HFFc6 (cell line): ENCODE measurements at places on chromosomes 2 and 18. TPM values are rescaled to one million over a fixed set of nuclear protein-coding genes. Genes with fewer than 3 reads are reported as not detected.
A peak's percentile ranks its signal among the peaks of the same experiment; 100 is the strongest.

DNA sequence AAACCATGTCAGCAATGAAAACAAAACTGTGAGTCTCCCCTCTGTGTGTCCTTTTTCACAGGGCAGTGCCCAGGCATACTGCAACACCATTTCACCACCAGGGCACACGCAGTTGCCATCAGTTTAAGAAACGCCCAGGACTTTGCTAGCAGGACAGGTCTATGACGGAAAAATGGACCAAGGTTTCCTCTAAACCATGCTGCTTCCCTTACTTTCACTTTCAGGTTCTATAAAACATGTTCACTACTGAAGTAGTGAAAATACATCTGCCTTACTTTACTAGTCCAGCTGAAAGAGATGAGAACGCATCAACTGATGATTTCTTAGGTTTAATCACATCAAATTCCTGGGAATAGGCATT lies 110.5 kb downstream of the TCF4 start:
- peak; percentile 49 for DNase-seq

DNA sequence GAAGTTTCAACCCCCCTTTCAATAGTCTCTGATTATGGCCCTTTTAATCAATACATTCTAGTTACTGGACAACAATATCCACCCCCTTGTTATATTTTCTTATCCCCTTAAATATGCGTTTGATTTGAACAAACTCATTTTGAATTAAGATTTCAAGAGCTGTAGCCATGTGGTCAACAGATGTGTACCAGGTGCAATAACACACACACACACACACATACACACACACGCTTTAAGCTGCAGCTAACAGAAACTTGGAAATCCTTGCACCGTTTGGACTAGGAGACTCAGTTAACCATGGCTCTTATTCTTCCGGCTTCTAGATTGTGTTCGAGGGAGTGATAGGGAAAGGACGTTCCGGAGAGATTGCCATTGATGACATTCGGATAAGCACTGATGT lies 82.8 kb downstream of the NRP2 start:
- no peak for DNase-seq

DNA sequence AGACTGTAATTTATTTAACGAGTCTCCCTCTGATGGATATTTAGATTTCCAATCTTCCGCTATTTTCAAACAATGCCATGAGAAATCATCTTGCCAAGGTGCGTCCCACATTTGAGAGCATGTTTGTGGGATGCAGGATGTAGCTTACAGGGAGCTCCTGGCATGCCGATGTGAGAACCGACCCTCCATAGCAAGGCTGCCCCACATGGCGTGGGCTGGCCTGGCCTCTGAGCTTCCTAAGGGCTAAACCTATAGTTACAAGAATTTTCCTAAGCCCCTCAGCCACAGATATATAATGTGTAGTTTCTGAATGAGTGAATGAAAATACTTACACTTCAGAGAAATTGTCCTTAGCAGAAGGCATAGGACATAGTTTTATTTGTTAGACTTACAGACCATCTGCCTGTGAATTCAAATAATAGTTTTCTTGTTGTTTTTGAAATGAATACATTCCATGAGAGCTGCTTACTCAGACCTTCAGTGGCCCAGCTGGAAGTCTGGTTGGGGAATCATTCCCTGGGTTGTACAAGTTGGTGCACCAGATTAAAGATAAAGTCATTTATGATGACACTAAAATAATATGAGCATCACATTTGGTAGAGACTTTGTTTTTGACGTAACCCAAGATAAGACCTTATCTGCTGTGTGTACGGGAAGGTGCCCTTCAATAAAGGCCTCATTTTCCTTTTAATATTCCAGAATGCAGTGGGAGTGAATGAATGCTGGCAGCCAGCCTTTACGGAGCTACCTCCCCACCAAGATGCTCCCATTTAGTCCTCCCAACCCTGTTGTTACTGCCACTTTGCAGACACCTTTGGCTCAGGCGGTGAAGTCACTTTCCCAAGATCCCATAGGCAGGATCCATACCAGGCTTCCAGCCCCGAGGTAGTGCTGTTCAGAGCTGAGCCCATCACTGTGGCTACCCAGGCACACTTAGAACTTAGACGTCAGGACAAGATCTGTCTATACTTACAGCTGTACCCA lies 107.1 kb downstream of the GLI2 start:
- peak; percentile 11 for DNase-seq

DNA sequence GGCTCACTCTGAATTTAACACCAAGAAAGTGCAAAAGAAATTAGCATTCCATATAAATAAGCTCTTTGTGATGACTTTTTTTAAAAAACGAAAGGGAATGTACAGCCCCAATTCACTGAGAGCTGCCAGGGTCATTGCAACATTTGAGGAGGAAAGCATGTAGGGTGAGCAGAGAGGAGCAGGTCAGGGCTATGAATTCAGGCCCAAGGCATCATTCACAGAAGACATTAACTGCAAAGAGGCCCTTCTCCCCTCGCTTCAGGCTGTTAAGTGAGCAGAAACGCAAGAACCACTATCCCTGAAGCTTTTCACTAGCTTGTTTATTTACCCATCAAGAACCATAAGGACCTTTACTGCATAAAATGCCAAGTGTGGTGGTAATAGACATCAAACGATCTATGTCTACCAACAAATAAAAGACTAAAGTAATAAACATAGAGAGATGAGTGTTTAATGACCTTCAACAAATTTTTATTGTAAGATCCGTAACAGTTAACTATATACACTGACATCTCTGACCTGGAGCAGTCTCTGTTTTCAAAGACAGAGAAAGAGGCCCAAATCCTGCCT lies 333.1 kb upstream of the HNRNPA3 start:
- DNase-seq = no peak

DNA sequence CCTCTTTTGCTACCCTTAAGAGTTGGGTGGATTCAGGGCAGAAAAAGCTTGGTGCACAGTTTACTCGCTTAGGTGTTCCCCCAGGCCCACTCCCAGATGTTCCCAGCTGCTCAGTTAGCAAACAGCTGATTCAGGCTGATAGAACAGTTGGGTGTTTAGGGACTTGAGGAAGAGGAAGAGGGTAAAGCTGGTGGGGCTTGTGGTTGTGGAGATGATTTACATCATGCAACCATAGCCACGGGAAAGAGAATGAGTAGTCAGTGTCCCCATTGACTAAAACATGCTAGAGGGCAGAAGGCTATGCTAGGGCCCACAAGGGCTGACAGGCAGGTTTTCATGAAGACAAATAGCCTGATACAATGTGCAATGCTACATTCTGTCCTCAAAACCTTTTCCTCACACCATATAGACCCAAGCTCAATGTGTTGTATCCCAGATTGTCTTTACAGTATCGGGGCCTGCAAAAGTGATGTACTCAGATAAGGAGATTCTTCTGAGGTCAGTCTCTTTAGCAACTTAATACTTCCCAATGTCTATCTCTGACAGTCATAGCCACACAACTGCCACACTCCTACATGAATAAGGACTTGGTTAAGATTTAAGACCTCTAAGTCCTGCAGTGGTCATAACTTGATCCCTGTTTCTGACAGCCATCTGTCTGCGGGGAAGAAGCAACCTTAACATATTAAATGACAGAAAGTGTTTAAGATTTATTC lies 15.6 kb downstream of the COLEC12 start:
- DNase-seq = no peak

GRCh38 chr2:110897966-110898365 lies 165.6 kb downstream of the ACOXL start:
- no peak for DNase-seq

DNA sequence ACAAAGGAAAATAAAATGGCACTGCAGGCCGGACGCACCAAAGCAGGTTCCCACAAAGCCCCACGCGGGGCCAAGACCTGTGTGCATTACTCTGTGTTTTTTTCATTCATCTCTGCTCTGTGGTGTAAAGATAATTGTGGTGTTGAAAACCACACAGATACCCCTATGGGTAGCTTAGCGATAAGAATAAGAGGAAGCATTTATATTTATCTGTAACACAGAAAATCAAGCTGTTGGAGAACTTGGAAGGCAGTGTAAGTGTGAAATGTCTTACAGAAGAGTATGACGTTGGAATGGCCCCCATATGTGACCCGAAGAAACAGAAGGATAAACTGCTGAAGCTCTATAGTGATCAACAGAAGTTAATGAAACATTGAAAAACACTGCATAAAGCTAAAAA lies 20.3 kb upstream of the MARCO start:
- no peak for DNase-seq

- DNase-seq = no peak
These were observed 100.1 kb downstream of the SLC25A12 start for GRCh38 chr2:171793691-171794678.

DNA sequence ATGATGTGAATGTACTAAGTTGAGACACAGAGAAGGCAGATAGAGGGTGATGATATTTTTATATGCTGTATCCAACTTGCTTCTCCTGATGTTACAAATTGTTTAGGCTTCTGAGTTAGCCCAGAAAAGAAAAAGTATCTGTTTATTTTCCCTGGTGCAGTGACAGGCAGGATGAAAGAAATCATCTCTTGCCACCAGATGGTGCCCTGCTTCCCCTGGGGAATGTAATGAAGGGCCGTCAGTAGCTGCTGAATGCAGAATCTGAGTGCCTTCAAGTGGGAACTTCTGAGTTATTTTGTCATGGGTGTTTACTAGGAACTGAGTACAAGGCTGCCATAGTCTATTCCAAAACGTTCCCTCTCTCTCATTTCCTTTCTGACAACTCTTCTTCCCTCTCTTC lies 525.6 kb downstream of the MBD2 start:
- no peak for DNase-seq

- peak; percentile 29 for DNase-seq
These were observed 268.8 kb downstream of the ARHGAP15 start for GRCh38 chr2:143397884-143398614.

DNA sequence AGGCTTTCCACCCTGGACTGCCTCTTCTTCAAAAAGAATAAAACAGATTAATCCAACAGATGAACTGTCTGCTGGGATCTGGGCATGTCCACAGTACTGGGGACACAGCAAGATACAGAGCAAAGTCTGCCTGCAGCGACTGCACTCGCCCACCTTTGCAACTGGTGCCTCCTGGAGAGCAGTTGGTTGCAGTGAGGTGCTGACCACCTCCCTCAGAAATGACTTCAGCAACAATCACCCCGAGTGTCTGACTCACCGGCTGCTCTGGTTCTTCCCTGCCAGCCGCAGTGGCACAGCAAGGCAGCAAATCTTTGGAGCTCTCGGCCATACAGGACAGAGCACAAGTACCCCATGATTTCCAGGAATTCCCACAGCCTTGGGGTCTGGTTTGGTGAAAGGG lies 179.7 kb downstream of the ANAPC1 start:
- peak; percentile 69 for DNase-seq

GRCh38 chr18:79741362-79741700 lies 56.4 kb upstream of the KCNG2 start:
- no peak for DNase-seq

The SLC40A1 gene
- total RNA-seq = not detected in 2 replicates

The RNF152 gene
- 48.2 to 68.3 TPM (median 58.2 TPM) in 3 replicates for total RNA-seq

The NEUROD1 gene
- not detected in 3 replicates for total RNA-seq

The FARP2 gene
- 46.4 to 48.8 TPM (median 48.3 TPM) in 3 replicates for total RNA-seq

The CRYBA2 gene
- not detected in 3 replicates for total RNA-seq

The INPP5D gene
- 0.21 to 0.22 TPM in 2 of 3 replicates, not detected in the other for total RNA-seq
